ENCODE measurements at places on chromosomes 7 and 10.

GRCh38 chr10:30502266-30503060 is 68.5 kb downstream of the MAP3K8 start:
- DNase-seq, result peak; percentile 98

DNA sequence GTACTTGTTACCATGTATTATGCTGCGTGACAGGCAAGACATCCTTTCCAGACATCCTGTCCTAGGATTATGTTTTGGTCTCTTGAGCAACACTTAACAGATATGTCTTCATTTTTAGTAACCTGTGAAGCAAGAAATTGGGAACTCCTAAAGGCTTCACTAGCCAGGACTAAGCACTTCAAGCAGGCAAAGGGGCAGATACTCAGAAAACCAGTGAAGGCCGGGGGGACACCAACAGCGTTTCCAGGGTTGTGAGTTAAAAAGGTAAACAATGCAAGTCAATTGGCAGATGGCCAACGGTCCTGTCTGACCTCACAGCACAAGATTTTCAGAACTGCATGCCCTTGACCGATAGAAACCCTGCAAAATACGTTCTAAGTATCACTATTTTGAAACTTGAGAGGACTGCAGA is 77.6 kb upstream of the SFMBT2 start:
- DNase-seq, result no peak

DNA sequence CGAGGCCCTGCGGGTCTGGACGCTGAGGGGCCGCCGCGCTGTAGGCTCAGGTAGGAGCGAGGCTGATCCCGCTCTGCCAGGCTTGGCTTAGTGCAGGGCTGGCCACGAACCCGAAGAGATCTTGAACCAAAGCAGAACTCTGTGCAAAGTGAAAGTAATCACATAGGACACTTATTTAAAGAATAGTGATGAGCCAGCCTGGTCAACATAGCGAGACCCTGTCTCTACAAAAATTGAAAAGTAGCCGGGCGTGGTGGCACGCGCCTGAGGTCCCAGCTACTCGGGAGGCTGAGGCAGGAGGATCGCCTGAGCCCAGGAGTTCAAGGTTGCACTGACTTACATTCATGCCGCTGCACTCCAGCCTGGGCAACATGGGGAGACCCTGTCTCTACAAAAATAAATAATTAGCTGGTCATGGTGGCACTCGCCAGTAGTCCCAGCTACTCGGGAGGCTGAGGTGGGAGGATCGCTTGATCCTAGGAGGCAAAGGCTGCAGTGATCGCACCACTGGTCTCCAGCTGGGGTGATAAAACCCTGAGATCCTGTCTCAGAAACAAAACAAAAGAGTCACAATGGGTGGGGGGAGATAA is 541 bp downstream of the ZSCAN25 start:
- DNase-seq, result no peak

GRCh38 chr10:70984986-70985722 is 96.8 kb upstream of the PCBD1 start:
- no peak for DNase-seq

DNA sequence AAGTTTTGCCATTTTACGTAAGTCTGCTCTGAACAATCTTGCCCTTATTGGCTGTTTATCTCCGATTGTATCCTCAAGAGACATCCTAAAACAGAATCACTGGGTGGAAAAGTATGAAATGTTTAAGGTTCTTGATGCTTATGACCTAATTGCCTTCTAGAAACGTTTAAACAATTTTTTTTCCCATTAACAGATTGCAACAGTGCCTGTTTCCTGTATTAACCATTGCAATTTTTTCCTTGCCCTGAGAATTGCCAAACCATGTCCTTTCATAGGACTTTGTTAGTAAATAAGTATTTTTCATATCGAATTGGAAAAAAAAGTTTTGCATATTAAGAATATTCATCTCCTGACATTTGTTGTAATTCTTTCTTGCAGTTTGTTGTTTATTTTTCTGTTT is 639.8 kb downstream of the INHBA start:
- no peak for DNase-seq

GRCh38 chr10:42367532-42368230 is 270.7 kb downstream of the ZNF33B start:
- DNase-seq, result peak; percentile 98

- peak; percentile 1 for DNase-seq
Observed at GRCh38 chr7:107530751-107531150, 33.0 kb downstream of the COG5 start.

- no peak for DNase-seq
Observed at GRCh38 chr7:149779502-149779805, 6.1 kb upstream of the ZNF467 start.

All from OCI-M1 (cell line).